ENCODE measurements at places on chromosomes 5 and 9.
A peak's percentile ranks its signal among the peaks of the same experiment; 100 is the strongest.

GRCh38 chr9:114720086-114720676 lies 38.2 kb upstream of the TEX48 start:
- DNase-seq = no peak

GRCh38 chr9:88071331-88071730 lies 66.9 kb downstream of the SPATA31C2 start:
- no peak for DNase-seq

GRCh38 chr9:136367296-136368145 lies 4.0 kb upstream of the DNLZ start:
- DNase-seq = no peak

DNA sequence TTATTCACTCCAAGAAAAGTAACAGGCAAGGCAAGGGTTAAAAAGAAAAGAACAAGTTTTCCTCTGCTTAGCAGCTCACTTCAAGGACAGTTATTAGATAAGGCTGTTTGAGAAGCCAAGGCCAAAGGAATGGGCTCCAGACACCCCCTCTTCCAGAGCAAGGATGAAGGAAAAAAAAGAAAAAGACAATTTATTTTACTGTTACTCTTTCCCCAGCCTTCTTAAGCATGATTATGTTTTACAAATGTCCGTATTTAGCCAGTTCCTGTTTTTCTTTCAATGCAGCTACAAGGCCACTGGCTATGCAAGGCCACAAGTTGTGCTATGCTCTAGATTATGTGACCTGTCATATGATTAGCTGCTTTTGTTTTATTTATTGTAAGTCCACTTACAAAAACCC lies 106.5 kb upstream of the SIMC1 start:
- no peak for DNase-seq

- DNase-seq = peak; percentile 38
These were observed 4.6 kb upstream of the FEM1C start for GRCh38 chr5:115549154-115549553.

DNA sequence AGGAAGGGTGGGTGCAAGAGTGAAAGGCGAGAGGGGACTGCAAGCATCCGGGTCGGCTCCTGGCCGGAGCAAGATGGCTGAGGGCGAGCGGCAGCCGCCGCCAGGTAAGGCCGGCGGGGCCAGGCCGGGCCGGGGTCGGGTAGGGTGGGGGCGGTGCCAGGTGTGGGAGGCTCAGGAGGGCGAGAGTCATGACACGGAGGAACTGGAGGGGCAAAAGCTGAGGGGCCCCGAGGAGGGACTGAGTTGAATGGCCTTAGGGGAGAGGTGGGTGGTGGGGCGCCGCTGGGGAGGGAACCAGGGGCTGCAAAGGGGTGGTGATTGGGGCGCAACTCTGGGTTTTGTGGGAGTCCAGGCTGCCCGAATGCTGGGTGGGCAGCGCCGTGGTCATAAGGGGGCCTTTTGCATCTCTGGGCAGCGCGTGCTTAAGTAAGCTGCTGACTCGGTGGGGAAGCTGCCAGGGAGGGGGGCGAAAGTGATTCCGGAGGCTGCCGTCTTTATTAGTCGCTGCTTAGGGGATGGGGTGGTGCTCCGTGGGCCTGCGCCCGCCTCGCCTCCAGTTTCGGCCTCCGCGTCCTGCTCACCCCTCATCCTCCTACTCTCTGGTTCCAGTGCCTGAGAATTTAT lies 425 bp downstream of the PTPA start:
- DNase-seq = peak; percentile 62

- DNase-seq = no peak
These were observed 364.2 kb upstream of the CLINT1 start for GRCh38 chr5:158223054-158223600.

DNA sequence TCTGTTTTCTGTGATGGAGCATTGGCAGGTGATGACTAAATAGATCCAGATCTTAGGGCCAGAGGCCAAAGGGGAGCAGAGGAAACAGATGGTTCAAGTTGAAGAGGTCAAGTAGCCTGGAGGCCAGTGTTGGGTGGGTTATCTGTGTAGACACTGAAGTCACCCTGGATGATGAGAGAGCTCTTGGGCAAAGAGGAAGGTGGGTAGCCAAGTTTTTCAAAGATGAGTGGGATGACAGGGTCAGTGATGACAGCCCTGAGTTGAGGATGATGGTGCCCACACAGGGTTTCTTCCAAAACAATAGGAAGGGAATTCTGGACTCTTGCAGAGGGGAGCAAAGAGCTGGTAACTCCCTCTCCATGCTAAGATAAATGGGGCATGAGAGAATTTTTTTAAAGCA lies 76.6 kb downstream of the CD180 start:
- DNase-seq = no peak

DNA sequence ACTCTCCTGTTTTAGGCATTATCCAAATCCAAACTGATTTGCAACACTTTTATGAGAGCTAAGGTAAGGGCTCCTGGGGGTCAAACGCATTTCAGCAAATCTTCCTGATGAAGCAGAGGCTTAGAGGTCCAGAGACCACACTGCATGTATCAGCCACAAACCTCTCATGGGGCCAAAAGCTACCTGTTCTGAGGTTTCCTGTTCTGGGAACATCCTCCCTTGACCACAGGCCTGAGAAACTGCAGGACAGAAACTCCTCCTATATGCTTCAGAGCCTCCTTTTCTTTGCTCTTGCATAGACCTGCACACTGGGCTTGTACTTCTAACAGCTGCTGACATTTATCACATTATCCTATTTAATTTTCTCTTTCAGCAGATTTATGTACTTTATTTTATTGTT lies 92.6 kb downstream of the OR2K2 start:
- no peak for DNase-seq

DNA sequence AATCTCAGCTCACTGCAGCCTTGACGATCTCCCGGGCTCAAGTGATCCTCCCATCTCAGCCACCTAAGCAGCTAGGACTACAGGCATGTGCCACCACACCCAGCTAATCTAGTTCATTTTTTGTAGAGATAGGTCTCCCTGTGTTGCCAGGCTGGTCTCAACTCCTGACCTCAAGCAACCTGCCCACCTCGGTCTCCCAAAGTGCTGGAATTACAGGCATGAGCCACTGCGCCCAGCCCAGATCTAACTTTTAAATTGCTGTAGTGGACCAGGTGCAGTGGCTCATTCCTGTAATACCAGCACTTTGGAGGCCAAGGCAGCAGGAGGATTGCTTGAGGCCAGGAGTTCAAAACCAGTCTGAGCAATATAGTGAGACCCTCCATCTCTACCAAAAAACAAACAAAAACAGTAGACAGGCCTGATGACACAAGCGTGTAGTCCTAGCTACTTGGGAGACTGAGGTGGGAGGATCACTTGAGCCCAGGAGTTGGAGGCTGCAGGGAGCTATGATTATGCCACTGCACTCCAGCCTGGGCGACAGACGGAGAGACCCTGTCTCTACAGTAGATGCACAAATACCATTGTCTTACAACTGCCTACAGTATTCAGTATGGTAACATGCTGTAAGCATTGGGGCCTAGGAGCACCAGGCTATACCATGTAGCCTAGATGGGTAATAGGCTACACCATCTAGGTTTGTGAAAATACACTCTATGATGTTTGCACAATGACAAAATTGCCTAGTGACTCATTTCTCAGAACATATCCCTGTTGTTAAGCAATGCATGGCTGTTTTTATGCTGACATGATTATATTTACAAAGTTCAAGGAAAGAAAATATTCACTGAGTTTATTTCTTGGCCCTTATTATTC lies 1.5 kb upstream of the SIT1 start:
- no peak for DNase-seq

DNA sequence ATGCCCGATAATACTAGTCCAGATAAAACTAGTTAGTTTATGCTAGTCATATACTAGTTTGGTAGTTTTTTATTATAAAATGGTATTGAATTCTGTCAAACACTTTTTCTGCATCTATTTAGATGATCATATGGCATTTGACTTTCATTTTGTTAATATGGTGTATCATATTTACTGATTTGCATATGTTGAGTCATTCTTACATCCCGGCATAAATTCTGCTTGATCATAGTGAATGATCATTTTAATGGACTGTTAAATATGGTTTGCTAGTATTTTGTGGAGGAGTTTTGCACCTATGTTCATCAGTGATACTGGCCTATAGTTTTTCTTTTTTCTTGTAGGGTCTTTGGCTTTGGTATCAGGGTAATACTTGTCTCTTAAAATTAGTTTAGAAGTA lies 365.6 kb downstream of the TAF11L14 start:
- DNase-seq = no peak

DNA sequence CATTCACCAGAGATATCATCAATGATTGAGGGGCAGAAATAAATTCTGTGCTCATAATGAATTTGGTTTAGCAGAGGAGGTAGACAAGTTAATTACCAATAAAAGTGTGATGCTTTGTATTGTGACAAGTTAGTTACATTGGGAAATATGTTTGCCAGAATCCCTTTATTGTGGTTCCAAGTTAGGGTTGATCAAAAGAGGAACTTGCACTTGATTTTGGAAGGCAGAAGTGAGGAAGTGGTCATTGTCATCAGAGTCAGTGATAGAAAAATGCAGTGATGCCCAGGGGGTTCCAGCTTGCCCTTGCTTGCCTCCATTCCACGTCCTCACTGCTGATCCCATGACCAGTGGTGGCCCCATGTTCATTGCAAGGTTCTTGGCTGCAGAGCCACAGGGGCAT lies 69.7 kb downstream of the SVEP1 start:
- DNase-seq = no peak

- DNase-seq = no peak
These were observed 247.5 kb downstream of the PCSK5 start for GRCh38 chr9:76137931-76138330.

DNA sequence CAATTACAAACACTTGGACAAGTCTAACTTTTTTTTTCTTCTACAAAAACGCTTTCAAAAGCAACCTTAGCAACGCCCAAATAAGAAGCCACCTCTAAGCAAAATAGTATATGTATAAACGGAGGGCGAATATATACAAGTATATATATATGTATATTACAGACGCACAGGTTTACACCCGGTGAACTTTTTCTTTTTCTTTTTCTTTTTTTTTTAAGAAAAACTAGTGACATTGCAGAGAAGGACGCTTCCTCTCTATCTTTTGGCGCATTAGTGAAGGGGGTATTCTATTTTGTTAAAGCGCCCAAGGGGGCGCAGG lies 200 bp downstream of the NPR3 start:
- DNase-seq = no peak

DNA sequence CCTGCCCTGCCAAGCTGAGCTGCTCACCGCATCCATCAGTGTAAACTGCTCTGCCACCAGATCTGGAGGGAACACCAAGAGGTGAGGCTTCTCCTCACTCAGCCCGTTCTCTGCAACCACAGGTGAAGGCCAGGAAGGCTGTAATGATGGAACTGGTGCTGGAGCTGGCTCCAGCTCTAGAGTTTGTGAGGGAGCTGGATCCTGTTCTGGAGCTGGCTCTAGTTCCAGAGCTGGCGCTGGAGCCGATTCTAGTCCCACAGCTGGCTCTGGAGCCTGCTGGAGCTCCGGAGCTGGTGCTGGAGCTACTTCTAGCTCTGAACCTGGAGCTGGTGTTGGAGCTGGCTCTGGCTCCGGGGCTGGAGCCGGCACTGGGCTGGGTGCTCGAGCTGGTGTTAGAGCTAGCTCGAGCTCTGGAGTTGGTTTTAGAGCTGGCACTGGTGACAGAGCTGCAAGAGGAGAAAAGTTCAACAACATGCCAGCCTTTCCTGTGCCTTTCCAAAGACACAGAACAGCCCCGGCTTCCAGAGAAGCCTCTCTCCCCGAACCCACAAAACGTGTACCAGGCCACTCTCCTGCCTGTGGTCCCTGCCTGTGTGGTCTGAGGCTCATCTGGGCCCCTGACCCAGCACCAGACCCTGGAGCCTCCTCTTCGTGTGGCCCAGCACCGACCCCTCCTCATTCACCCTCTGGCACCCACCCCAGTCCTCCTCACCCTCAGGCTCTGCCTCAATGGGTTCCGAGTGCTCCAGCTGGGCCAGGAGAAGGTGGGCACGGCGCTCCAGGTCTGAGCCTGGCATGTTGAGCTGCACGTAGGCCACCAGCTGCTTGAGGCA lies 12.9 kb downstream of the RALGDS start:
- no peak for DNase-seq

- DNase-seq = no peak
These were observed 123.2 kb downstream of the FGF18 start for GRCh38 chr5:171542525-171543140.

GRCh38 chr9:133974631-133975341 lies 17.3 kb downstream of the VAV2 start:
- DNase-seq = no peak

DNA sequence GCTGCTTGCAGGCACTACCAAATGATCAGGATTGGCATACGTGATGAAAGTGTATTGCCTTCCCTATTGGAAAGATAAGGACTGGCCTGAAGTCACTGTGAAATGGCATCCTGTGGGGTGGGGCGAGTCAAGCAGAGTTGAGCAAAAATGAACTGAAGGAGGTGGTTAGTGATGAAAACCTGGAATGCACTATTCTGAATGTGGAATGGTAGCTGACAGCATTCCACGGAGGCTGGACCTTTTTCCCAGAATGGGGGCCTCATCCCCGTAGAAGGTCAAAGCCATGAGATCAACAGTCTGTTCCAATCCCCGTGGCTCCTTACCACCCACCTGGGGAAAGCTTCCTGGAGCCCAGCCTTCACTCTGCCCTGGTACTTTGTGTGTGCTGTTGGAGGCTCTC lies 37.7 kb downstream of the ASS1 start:
- no peak for DNase-seq

DNA sequence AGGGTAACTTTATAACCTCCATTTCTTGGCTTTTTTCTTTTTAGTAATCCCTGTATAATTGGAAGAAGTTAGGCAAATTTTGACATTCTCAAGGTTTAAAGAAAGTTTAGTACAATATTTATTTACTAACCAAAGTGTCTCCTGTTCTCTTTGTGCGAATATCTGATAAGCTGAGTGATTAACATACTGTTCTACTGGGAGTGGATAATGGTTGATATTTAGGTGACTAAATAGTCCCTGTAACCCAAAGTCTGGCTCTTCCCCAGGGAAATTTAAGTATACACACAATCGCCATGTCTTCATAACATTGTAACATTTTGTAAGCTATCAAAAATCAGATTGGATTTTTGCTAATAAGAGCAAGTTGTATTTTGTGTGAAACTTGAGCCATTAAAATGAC lies 40.0 kb downstream of the CCNH start:
- DNase-seq = no peak

GRCh38 chr9:13113751-13114150 lies 165.7 kb downstream of the MPDZ start:
- DNase-seq = no peak

- DNase-seq = no peak
These were observed 116.0 kb downstream of the TRPM6 start for GRCh38 chr9:74771672-74772071.

DNA sequence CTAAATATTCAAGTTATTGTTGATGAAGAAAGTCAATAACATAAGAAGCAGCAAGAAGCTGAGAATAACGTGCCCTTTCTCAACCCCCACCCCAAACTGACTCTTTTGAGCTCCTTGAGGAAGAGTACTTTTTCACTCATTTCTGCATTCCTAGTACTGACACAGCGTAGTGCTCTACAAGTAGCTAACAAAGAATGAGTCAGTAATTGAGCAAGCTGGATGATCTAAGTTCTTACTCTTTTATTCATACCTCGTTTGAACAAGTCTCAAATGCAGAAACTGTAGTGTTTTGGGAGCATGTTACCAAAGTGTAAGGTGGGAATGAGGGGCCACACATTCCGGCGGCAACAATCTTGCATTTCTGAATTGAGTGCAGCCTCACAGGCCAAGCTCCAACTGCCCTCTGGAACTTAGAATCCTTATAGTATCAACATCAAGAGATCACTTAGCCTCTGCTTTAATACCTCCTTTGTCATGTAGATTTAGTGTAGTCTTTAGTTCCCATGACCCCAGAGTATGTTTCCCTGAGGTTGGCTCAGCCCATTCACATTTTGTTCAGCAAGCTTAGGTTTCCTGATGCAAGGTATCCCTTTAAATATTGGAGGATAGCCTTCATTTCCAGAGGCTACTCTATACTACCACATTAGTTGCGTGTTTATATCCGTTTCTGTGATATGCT lies 152.0 kb downstream of the PRR16 start:
- peak; percentile 41 for DNase-seq

Measured in A172 (cell line).